Breast epithelium (tissue), 4 donors: ENCODE measurements at places on chromosomes 12 and 14. TPM values are rescaled to one million over a fixed set of nuclear protein-coding genes. Genes with fewer than 3 reads are reported as not detected.

DNA sequence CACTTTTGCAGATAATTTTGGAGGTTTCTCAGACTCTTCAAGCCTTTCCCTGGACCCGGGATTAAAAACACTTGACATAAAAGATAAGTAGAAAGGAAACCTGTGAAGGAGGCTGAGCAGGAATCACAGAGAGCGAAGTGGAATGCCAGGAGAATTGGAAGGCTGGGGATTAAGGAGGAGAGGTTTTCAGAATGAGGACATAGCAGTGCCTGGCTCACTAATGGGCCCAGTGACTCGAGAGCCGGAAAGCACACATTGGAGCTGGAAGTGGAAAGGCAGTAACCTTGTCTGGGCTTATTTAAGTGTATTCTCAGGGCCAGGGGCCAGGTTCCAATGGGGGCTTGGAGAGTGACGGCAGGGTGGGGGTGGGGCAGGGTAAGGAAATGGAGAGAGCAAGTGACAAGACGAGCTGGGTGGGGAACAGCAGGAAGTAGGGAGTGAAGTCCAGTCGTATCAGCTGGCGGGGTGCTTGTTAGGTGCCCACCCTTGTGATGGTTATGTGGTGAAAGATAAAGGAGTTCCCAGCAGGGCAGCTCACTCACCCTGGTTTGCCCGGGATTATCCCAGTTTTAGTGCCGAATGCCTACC lies 13.1 kb downstream of the EVL start:
- no peaks in the 10 kb centered on the region for H3K36me3 ChIP-seq
- H3K27me3 ChIP-seq, result no peaks in the 10 kb centered on the region
- peaks cover 19% of the 10 kb centered on the region for H3K4me1 ChIP-seq
- DNase-seq, result no peak

DNA sequence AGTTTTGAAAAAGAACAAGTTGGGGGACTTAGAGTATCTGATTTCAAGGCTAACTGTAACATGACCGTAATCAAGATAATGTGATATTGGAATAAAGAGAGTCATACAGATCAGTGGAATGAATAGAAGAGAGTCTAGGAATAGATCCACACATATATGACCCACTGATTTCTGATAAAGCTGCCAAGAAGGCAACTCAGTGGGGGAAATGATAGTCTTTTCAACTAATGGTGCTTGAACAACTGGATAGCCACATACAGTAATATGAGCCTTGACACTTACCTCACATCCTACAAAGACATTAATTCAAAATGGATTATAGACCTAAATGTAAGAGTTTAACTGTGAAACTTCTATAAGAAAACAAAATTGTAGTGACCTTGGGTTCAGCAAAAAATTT lies 3.8 kb downstream of the PRKCH start:
- no peaks in the 10 kb centered on the region for H3K27me3 ChIP-seq
- H3K4me3 ChIP-seq, result no peak overlapping the region
- H3K36me3 ChIP-seq, result no peaks in the 10 kb centered on the region
- no peaks in the 10 kb centered on the region for H3K4me1 ChIP-seq
- H3K27ac ChIP-seq, result no peak overlapping the region

Gene RHNO1
- 4.3 TPM for total RNA-seq

- H3K27ac ChIP-seq, result no peak overlapping the region
- DNase-seq, result no peak
- no peak overlapping the region for H3K4me3 ChIP-seq
- peaks cover 6% of the 10 kb centered on the region for H3K36me3 ChIP-seq
- H3K27me3 ChIP-seq, result no peaks in the 10 kb centered on the region
These were observed 56.9 kb downstream of the CDC42BPB start for GRCh38 chr14:103000291-103000921.

DNA sequence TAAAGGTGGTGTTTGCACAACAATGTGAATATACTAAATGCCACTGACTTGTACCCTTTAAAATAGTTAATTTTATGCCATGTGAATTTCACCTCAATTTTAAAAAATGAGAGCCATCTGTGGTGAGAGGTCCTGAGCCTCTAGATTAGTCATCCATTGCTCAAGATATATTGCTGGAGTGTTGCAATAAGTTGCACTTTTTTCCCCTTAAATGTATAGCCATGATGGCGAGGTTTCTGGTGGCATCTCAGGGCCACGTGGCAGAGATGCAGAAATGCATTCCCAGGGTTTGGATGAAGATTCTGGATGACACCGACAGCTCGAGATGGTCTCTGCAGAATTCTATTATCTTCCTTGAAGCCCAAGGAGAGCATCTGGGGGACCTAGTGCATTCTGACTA lies 153.7 kb downstream of the AACS start:
- H3K27ac ChIP-seq, result no peak overlapping the region
- peaks cover 35% of the 10 kb centered on the region for H3K27me3 ChIP-seq
- no peak overlapping the region for H3K4me3 ChIP-seq
- DNase-seq, result no peak
